Right ventricle myocardium inferior (tissue), 1 donor: ENCODE measurements at places on chromosomes 12 and 14.

DNA sequence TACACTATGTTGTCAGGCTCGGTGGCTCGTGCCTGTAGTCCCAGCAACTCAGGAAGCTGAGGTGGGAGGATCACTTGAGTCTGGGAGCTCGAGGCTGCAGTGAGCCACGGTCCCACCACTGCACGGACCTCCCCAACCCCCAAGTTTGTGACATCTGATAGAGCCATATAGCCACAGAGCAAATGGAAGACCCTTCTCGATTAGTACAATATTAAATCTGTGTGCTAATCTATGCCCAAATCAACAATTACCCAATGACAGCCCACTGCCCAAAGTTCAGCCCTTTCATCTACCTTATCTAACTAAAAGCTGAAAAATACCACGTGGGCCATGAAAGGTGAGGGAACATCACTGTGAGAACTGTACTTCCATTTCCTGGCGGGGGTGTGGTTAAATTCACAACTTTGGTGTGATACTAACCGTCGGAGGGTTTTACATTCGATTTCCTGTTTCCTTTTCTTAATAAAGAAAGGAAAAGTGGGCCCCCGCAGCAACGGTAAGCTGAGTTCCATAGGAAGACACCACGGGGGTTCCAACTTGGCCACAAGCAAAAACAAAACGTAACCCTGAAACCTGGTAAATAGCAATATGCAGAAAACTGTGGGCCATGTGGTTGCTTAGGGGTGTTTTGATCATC is 31.2 kb upstream of the FOS start:
- DNase-seq: no peak

GRCh38 chr14:101174980-101175606 is 271.6 kb upstream of the RTL1 start:
- DNase-seq: no peak

DNA sequence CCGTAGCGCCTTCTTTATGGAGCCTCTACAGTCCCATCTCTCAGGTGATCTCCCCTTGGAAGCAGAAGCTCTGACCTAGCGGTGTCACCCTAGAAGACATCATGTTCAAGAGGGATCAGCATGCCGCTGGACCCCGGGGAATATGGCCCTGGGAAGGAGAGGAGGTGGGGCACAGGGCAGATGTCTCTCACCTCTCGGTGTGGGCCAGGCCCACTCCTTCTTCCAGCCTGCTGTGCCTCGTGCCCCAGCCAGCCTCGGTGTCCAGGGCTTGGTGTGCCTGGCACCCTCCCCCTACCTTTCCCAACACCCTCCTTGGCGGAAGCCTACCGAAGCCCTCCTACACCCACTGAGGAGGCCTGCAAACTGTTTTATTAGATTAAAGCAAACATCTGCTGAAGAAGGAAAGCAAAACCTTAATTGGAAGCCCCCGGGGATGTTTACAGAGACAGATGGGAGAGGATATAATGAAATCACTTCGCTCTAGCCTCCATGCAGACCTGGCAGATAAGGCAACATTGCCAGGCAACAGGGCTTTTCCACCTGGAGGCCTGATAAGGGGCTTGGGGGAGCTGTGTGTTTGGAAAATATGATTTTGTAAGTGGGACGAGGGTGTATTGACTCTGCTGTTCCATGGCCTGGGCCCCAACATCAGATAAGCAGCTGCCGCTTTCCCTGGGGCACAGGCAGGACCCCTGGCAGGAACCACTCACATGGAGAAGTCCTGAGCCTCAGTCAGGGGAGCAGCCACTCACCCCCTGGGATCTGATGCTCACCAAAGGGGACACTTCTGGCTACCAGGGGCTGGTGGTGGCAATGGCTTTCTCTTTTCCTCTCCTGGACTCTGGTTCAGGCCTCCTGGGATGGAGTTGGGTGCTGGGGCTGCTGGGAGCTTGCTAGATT is 5.7 kb upstream of the CHGA start:
- DNase-seq: no peak

GRCh38 chr12:44603701-44604100 is 272.4 kb downstream of the NELL2 start:
- no peak for DNase-seq

DNA sequence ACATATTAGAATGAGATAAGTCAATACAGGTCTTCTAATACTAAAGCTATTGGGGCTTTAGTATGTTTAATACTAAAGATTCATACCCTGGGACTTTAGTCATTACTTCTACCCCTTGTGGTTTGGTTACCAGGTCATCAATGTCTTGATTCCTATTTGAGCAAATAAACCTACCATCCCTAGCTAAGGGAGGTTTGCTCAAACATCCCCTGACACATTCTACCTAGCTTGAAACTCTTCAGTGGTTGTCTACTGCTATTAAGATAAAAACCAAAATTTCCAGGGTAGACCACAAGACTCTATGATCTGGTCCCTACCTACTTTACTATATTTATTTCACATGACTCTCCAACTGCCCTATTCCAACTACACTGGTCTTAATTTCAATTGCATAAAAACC is 7.3 kb upstream of the C2CD5 start:
- no peak for DNase-seq

GRCh38 chr14:76718306-76719040 is 42.8 kb upstream of the VASH1 start:
- no peak for DNase-seq

- DNase-seq: no peak
These were observed 1.7 kb upstream of the DNAH10 start for GRCh38 chr12:123760267-123760938.

DNA sequence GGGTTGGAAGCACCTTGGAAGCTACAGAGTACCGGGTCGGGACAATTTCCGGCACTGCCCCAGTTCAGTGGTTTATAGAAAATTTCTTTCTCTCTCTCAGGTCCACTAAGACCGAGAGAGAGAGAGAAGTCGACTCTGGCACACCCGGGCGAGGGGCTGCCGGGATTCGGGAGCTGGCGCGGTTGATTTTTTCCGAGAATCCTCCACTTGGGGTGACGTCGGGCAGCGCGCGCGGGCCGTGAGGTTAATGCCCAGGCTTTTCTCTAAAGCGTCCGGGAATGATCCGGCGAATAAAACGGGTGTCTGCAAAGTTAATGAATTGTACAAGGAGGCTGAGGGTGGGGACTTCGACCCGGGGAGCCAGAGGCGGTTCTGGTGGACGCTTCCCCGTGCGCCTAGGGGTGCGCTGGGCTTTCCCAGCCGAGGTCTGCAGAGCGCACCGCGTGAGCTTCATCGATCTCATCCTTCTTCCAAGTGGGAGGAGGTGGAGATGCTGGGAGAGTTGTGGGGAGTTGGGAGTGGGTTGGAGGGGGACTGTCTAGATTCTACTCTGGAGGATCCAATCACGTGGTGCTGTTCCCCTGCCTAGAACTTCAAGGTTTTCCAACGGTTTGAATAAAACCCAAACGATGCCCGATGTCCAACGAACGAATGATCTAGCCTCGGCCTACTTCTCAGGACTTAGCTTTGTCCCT is 51.9 kb upstream of the TBX3 start:
- no peak for DNase-seq

DNA sequence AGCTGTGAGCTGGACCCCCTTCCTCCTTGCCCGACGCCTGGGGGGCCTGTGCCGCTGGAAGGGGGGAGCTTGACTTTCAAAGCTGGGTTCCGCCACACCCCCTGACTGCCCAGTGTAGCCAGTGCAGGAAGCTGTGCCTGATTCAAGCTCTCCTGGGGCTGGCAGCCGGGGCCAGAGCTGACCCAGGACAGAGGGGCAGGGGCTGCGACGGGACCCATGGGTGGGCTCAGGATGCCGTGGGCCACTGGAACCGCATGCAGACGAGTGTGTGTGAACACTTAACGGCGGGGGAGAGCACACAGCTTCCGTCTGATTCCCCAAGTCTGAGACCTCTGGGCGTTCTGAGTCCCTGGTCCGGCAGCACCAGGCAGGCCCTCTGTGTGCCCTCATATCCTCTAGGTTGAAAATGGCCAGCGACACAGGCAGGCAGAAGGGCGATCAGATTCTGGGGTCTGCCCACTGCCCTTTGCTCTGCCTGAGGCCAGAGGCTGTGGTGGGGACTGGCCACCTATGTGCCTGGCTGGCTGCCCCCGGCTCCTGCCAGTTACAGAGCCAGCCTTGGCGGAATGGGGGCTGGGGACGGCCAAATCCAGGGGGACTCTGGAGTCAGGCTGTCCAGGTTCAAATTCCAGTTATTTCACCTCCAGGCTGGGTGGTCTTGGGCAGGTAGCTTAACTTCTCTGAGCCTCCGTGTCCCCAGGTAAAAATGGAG is 54.0 kb downstream of the CYP46A1 start:
- no peak for DNase-seq

- DNase-seq: no peak
These were observed 39.1 kb downstream of the WDR20 start for GRCh38 chr14:102178806-102179205.

GRCh38 chr12:121649819-121650353 is 19.6 kb downstream of the MORN3 start:
- no peak for DNase-seq

- DNase-seq: no peak
These were observed 12.9 kb downstream of the ANKRD13A start for GRCh38 chr12:110012137-110012536.

DNA sequence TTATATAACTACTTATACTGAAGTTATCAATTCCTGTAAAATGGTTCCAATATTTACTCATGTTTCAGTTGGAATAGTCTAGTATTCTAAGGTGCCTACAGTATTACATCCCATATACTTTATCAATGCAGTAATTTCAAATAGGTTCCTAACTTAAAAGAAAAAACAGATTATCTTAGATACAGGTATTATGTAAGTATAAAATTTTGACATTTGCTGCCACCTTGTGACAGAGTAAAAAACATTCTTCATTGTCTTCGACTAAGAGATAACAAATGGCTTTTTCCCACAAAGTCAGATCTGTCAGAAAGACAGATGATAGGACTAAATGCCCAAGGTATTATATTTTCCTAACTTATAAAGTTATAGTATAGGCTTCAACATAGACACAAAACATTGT is 78.7 kb downstream of the TXNDC16 start:
- no peak for DNase-seq

- no peak for DNase-seq
These were observed 245.0 kb upstream of the PWP1 start for GRCh38 chr12:107440606-107441005.

DNA sequence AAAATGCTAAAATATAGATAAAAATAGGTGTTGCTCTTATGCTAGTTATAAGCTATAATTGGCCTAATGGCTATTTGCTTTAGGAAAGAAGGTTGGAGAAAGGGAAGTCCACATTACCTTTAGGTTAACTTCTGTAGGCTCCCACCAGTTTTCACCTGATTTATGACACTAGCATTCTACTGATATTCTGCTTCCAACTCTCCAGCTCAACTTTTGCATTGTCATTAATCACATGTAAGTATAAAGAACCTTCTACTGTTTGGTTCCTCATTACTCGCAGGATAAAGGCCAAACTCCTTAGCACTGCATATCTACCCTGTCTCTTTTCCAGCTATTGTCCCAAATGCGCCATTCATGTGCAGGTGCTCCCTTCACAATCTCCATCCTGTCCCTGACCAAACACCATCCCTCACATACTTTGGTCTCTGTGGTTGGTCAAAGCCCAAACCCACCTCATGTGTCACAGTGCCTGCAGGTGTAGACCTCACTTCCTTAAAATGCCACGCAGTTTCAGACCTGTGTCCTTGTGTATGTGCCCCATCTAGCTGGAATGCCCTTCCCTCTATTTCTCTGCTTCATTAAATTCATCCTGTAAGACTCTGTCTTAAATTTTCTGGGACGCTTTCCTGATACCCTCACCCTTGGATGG is 3.3 kb downstream of the DDHD1 start:
- DNase-seq: no peak

DNA sequence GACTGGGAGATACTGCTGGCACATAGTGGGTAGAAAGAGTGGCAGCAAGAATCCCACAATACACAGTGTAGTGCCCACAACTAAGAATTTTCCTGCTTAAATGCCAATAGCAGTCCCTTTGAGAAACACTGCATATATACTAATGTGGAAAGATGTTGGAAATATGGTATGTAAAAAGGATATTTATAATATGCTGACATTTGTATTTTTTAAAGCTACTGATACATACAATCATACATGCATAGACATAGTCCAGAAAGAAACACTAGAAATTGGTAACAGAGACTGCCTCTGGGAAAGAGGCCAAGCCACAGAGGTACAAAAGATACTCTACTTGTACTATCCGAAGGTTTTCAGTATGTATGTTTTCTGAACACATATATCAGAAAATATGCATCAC is 30.3 kb downstream of the TRIP11 start:
- DNase-seq: no peak

GRCh38 chr12:82708061-82708879 is 21.6 kb downstream of the TMTC2 start:
- DNase-seq: peak; percentile 65

GRCh38 chr12:124821252-124822200 is 42.1 kb downstream of the SCARB1 start:
- no peak for DNase-seq

DNA sequence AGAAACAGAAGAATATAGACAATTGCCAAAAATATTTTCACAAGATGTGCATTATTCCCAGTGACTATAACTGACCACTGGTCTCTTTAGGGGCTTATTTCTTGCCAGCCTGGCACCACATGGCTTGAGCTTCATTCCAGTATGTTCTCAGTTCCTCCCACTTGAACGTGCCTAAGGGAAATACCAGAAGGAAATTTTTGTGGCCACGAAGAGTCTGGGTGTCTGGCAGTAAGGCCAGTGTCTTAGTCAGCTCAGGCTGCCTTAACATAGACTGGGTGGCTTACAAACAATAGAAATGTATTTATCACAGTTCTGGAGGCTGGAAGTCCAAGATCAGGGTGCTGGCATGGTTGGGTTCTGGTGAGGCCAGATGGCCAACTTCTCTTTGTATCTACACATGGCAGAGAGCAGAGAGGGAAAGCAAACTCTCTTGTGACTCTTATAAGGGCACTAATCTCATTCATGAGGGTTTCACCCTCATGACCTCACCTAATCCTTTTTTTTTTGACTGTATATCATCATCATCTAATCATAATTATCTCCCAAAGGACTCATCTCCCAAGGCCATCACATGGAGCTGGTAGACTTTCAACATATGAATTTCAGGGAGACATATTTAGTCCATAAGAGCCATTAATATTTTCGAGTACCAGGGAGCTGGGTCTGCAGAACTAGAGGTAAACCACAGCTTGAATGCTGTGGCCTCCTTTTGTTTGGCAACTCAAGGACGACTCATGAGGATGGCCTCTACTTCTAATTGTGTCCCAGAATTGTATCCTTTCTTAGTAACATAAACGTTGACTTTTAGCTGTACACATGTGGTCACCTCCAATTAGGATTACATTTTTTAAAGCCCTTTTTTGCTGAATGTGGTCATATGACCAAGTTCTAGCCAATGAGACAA is 5.1 kb upstream of the SMOC1 start:
- no peak for DNase-seq

DNA sequence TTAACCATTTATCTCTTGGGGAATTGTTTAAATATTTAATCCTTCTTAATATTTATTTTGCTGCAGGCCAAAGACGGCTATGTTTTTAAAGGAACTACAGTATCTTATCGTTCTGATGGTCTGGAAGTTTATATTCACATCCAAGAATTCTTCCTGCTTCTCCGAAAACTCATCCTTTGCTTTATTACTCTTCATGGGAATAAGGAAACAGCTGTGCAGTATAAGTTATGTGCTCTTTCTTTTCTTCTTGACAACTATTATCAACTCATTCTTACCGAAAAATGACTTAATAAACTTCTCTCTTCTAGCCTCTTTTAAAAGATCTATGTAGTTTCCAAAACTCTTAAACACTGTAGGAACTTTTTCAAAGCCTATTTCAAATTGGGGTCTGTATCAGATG is 335.6 kb upstream of the NOVA1 start:
- no peak for DNase-seq
